ENCODE measurements at places on chromosomes 1 and 21.

DNA sequence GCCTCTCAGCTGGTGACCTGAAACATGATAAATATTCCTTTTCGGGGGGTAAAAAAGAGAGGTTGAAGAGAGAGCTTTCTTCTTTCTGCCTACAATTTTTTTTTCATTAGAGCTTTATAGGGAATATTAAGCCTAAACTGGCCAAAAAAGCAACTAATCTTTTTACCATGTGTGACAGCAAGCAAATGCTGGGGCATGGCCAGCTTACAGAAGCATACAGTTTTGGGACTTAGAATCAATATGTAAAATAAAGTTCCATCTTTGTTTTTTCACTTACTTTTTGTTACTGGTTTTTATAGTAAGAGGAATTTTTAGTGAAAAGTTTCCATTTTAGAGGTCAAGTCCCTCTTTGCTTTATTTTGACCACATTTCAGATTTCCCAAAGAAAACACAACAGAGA is 301.2 kb upstream of the DEPDC1 start:
- no peak for DNase-seq

- DNase-seq, result no peak
Observed at GRCh38 chr1:77063118-77063517, 156.1 kb downstream of the PIGK start.

DNA sequence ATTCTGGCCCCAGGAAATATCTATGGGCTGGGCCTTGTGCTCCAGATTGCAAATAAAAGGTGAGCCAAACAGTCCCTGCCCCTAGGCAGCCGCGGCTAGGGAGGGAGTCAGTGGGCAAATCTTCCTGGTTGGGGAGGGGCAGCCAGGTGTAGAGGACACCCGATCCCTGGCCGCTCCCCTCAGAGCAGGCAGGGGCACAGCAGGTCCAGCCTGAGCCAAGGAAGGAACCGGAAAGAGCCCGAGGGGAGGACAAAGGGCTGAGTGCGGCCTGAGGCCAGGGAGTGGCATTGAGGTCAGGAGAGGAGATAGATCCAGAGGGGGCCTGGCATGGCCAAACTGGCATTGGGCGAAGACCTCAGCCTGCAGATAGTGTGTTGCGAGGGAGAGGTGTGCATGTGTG is 36.6 kb upstream of the ARF1 start:
- DNase-seq, result no peak

DNA sequence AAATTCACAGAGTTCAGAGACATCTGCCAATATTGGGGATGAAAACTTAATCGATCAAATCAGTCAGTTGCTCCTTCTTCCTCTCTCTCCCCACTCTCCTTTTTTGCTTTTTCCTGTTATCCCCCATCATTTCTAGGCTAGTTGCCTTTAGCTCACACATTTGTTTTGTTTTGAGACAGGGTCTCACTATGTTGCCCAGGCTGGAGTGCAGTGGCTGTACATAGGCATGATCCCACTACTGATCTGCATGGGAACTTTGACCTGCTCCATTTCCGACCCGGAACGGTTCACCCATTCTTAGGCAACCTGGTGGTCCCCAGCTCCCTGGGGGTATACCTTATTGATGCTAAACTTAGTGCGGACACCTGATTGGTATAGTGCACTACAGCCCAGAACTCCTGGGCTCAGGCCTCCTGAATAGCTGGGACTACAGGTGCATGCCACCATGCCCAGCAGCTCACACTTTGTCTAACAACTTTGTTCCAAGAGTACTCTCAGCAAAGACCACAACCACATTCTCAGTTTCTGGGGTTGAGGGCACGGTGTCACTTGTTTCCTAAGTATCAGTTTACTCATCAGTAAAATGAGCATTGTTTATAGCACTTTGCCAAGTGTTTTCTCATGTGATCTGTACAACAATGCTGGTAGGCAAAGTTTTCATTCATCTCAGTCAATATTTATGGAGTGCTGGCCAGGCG is 6.7 kb upstream of the ELOA start:
- DNase-seq, result no peak

DNA sequence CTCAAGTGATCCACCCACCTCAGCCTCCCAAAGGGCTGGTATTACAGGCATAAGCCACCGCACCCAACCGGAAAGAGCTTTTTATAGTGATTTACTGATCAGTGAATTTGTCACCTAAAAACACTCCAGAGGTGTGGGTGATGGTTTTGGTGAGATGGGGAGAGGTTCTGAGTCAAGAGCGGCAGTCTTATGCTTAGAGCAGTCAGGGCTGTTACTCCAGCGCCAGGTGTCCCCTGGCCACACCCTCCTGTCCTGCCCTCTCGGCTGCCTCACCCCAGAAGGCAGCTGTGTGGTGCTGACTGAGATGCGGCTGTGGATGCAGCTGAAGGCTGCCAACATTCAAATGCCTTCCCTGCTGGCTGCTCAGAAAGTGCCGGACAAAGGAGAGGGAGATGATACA is 94.5 kb upstream of the LPGAT1 start:
- no peak for DNase-seq

DNA sequence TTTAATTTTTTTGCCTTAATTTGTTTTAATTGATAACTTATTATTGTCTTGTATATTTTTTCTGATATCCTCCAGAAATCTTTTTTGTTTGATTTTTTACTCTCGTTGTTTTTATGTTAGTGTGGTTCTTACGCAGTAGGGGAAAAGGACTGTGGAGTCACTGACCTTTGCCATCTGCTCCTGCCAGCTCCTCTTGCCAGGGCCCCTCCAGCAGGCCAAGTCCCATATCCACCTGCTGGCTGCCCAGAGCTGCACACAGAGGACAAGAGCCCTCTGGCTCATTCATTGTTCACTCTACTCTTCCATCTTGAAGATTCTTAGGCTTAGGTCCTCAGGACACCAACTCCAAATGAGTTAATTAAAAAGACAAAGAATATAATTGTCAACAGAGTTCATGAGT is 316.4 kb upstream of the DUSP10 start:
- DNase-seq, result no peak

- DNase-seq, result no peak
Observed at GRCh38 chr1:162372159-162373071, 4.2 kb downstream of the SPATA46 start.

Data from CD4-positive, alpha-beta memory T cell (primary cell).